RCC 7860 (cell line): ENCODE measurements at places on chromosomes 4 and X.

DNA sequence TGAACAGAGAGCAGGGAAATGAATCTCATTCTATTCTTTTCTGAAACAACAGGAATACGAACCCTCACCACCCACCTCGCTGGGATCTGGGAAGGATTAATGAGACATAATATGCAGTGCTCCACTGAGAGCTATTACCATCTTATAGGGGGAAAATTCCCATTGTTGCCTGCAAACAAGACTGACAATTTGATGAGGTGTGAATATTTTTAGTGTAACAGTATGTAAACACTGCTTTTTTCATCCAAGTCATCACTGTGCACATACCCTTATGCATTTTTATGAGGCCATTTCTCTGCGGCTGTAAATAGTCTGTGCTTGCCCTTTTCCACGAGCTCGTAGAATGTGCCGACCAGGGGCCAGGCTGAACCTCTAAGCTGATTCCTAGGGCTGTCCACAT lies 285.6 kb upstream of the CPEB2 start:
- DNase-seq, result no peak

DNA sequence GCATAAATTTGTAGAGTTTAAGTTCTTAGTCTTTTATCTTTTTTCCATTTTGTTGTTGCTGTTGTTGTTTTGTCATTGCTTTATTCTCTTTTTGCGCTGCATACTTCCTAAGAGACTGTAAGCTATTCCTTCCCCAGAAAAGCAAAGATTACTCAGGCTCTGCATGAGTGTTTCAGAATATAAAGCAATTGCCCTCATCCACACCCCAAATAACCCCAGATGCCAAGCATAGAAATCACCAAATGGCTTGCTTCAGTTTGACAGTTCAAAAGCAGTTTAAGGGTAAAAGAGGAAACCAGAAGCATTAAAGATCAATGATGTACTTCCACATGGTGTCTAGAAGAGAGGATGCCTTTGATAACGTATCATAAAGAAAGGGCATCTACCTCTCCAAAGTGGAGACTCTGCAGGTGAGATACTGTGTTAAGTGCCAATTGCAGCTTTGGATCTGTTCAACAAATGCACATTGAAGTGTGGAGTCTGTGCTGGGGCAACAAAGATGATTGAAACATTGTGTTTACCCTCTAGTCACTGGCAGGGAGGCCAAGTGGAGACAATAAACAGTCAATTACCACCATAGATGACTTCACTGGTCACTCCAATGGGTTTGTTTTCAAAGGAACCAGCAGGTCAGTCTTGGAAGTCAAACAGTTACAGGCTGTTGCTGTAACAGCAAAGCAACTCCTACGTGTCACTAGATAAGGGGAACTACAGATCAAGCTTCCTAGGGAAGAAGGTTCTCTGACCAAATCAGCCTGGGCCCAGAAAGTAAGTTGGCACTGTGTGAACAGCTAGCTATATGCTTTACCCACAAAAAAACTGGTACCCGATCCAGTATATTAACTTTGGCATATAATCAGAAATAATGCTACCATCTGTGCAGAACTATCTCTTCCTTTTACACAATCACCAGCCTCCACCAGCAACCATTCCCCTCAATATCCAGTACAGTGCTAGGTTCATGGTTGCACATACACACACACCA lies 40.6 kb upstream of the IL21 start:
- DNase-seq, result no peak

GRCh38 chr4:51833236-51833635 lies 9.7 kb upstream of the DCUN1D4 start:
- DNase-seq, result no peak

GRCh38 chr4:5928274-5928673 lies 35.4 kb upstream of the CRMP1 start:
- no peak for DNase-seq

- DNase-seq, result no peak
These were observed 45.9 kb downstream of the TSC22D3 start for GRCh38 chrX:107729558-107730297.

DNA sequence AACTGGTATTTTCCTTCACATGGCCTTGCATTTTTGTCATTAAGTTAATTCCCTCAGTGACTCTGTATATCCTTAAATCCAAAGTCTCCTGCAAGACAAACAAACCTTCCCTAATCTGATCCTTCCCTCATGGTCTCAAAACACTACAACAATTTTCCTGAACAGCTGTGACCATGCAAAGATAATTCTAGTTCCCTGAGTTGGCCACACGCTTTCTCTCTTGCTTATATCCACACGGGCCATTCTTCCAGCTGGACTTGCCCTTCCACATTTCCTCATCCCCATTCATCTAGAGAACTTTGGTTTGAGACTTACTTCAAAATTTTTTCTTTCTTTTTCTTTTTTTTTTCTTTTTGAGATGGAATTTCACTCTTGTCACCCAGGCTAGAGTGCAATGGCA lies 1590.7 kb downstream of the STIM2 start:
- DNase-seq, result no peak

DNA sequence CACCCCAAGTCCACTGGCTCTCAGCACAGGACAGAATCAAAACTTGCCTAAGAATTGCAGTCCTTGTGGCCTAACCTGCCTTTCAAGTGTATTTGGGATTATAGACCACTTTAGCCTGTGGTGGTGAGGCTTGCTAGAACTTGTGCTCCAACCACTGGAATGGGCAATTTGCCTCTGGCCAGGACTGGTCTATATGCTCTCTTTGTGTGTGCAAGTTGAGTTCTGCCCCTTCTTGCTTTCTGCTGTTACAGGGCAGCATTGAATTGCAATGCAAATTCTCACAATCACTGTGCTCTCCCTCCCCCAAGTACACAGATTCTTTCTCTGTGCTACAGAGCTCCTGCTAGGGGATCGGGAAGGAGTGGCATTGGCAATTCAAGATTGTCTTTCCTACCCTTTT lies 233.6 kb upstream of the DIPK2B start:
- no peak for DNase-seq

GRCh38 chr4:18192901-18193300 lies 171.3 kb upstream of the LCORL start:
- DNase-seq, result no peak

DNA sequence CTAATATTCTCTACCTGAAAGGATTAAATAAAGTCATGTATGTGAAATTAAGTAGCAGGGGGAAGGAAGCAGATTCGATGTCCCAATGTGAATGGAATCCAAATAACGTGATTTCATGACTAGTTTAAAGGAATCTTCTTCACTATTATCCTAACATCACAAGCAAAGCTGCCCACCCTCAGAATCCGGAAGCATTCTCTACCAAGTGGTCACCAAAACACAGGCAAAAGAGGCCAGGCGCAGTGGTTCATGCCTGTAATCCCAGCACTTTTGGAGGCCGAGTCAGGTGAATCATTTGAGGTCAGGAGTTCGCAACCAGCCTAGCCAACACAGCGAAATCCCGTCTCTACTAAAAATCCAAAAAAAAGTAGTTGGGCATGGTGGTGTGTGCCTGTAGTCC lies 212.9 kb downstream of the LDB2 start:
- no peak for DNase-seq

DNA sequence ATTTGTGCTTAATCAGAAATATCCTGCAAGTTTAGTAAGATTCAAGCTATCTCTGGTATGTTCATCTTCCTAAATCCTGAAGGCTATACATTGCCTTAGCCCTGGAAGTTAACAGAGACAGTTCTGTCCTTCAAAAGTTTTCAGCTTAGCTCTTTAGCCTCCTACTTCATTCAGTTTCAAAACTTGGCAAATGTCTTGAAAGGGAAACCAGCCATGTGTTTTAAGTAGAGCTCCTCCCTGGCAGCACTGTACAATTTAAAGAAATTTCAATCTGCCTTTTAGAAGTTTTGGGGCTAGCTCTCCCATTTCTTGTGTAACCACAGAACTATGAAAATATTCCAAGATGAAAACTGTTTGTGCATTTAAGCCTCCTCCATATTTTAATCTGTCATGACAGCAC lies 47.0 kb downstream of the FANCB start:
- no peak for DNase-seq

DNA sequence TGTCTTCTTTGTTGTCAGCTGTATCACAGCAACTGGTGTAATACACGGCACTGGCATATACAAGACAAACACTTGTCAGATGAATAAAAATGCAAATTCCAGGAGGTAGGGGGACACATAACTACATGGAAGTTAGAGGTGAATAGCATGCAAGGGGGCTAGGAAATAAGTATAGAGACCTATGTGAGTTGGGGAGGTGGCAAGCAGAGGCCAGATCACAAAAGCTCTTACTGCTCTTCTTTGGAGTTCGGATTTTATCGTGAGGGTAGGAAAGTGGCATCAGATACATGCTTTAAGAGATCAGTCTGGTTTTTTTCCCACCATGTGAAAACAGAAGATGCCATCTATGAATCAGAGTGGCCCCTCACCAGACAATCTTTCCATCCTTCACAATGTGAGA lies 2.8 kb upstream of the SRP72 start:
- DNase-seq, result no peak

GRCh38 chr4:165945991-165946390 lies 73.0 kb downstream of the TLL1 start:
- DNase-seq, result no peak

- peak; percentile 77 for DNase-seq
These were observed 6.4 kb upstream of the ZNF674 start for GRCh38 chrX:46551494-46552128.

GRCh38 chrX:69028006-69028760 lies 137.1 kb downstream of the PJA1 start:
- no peak for DNase-seq

GRCh38 chr4:1113311-1114009 lies at the start of gene RNF212:
TSS of gene RNF212 (minus strand) at chr4:1113564. CDS start at chr4:1113464, 100 bp downstream.
- no peak for DNase-seq

DNA sequence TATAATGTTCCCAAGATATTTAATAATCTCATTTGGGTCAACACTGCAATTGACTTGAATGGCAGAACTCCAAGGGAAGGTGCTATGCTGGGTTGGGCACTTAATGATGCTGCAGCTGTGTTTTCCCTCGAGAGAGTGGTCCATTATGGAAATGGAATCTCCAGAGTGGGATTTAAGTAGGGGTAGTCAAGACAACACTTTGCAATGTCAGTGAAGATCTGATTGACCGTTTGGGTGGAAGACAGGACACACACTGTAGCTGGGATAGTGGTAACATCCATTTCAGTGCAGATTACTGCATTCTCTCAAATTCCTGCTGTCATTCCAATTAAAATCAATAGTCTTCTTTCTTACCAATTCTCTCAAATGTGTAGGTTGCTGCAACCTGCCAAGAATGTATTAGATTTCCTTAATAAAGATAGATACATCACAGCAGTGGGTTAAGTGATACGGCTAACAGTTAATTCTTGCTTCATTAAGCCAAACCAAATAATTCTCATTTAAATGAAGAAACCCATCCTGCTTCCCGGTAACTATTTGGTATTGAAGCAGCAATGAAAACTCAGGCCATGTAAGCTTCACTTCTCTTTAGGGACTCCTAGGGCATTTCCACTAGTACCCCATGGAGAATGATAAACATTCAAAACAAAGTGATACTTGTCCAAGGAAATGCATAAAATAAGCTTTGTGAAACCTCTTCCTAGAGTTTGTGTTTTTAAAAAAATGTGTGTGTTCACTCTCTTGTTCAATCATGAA lies 40.5 kb upstream of the RASGEF1B start:
- DNase-seq, result no peak

DNA sequence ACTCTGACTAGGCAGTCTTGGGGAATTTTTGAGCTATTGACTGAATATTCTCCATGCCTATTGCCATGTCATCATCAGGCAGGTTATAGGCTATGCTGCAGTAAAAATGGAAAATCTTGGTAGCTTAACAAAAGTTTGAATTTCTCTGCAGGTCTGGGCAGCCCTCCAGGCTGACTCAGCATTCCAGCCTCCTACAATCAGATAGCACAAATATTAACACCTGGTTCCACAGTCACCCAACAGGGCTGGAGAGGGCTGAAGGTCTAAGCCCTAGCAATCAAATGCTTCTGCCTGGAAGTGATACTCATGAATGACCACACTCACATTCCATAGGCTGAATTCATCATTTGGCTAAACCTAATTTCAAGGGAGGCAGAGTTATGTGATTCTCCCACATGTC lies 9.6 kb upstream of the PPP3CA start:
- DNase-seq, result peak; percentile 97

- DNase-seq, result no peak
These were observed 114.0 kb downstream of the BMPR1B start for GRCh38 chr4:94871644-94872305.

DNA sequence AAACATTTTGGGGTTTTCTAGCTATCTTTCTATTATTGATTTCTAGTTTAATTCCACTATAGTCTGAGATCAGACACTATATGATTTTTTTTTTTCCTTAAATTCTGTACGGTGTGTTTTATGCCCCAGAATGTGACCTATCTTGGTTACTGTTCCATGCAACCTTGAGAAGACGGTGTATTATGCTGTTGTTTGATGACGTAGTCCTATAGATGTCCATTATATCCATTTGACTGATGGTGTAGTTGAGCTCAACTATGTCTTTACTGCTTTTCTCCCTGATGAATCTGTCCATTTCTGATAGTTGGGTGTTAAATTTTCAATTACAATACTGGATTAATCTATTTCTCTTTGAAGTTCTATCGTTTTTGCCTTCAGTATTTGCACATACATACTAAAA lies 212.5 kb downstream of the NDST4 start:
- no peak for DNase-seq
